ENCODE measurements at places on chromosomes 5 and 9. TPM values are rescaled to one million over a fixed set of nuclear protein-coding genes. Genes with fewer than 3 reads are reported as not detected.

SARDH gene
- total RNA-seq = 1.1 TPM

SEMA6A gene
- not detected for total RNA-seq

CTNND2 gene
- not detected for total RNA-seq

CSF2 gene
- 764 TPM for total RNA-seq

FAT2 gene
- total RNA-seq = under 0.01 TPM

GEMIN5 gene
- total RNA-seq = 36.7 TPM

OR1Q1 gene
- total RNA-seq = not detected

ERAP2 gene
- total RNA-seq = 49.3 TPM

VCAN gene
- not detected for total RNA-seq

LHX2 gene
- not detected for total RNA-seq

PALM2AKAP2 gene
- total RNA-seq = 0.57 TPM

TMOD1 gene
- total RNA-seq = 0.97 TPM

SLC25A48 gene
- total RNA-seq = not detected

Measured in activated T-helper 2 cell treated with anti-CD3 and anti-CD28 coated beads, Interferon-gamma antibody, Interleukin-2, Interleukin-4, amounts not matched to agents 10 μg/mL and 5 μg/mL and 100 μg/mL, durations not matched to agents 14 hours and 24 hours and 36 hours (primary cell).